ENCODE measurements at places on chromosomes 6 and 20.

- no peak for DNase-seq
Measured at GRCh38 chr6:106790935-106791334, 161.6 kb downstream of the QRSL1 start.

DNA sequence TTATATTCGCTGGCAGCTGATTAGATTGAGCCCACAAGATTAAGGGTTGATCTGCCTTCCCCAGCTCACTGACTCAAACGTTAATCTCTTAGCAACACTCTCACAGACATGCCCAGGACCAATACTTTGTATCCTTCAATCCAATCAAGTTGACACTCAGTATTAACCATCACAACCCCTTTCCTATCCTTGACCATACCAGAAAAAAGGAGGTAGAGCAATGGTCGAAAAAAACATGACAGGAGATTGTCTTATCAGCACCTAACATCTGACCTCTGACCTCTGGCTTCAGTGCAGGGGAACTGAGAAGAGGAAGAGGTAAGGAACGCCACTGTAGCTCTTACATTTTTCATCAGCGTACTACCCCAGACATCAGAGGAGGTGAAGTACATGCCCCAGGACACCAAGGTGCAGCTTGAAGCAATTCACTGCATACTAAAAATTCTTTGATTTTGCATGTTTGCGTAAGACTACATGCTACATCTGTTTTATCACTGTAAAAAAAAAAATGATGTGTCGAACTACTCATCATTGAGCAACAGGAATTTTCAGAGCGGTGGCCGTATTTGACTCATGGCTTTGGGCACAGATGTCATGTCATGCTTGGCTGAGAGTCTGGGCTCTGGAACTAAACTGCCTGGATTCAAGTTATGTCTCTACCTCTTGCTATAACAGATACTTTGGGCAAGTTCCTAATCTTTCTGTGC, 188.0 kb upstream of the TAB2 start:
- DNase-seq = no peak

DNA sequence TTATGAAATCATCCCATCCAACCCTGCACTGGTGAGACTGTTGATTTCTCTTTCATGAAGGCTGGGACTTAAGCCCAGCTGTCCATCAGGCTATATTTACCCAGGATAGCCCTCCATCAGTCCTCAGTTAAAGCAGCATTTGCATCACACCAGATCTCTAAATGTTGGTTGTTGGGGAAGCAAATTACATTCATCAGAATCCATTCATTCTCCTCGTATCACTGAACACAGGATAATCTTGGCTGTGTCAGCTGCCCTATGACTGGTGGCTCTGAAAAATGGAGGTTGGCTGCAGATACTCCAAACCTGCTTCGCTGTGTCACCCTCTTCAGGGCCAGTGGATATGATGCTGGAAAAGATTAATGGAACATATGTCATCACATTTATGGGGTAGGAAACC, 718.3 kb downstream of the KIF16B start:
- no peak for DNase-seq

GRCh38 chr6:169424149-169424804, 170.6 kb upstream of the THBS2 start:
- no peak for DNase-seq

DNA sequence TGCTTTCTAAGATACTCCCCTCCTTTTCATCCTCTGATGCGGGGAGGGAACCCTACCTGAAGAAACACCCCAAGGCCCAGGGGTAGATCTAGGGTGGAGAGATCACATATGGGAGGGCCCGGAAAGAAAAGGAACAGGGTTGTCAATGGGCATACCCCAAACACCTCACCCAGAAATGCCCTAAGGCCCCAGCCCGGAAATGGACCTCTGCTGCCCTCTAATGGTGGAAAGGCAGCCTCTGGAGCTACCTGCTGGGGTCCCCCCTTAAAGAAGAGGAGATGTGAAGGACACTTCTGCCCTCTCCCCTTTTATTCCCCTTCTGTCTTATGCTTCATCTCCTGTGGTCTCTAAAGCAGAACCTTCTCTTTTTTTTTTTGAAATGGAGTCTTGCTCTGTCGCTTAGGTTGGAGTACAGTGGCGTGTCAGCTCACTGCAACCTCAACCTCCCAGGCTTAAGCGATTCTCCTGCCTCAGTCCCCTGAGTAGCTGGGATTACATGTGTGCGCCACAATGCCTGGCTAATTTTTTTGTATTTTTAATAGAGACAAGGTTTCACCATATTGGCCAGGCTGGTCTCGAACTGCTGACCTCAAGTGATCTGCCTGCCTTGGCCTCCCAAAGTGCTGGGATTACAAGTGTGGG, 458 bp upstream of the ARMC12 start:
- peak; percentile 6 for DNase-seq

- peak; percentile 42 for DNase-seq
Measured at GRCh38 chr20:24587384-24588046, 118.1 kb downstream of the SYNDIG1 start.

- no peak for DNase-seq
Measured at GRCh38 chr20:17097603-17098002, 129.2 kb upstream of the PCSK2 start.

- no peak for DNase-seq
Measured at GRCh38 chr6:79073888-79074287, 4.2 kb downstream of the PHIP start.

- DNase-seq = no peak
Measured at GRCh38 chr6:169051371-169051770, 202.3 kb downstream of the THBS2 start.

- DNase-seq = no peak
Measured at GRCh38 chr6:47256361-47256760, 53.3 kb downstream of the TNFRSF21 start.

- no peak for DNase-seq
Measured at GRCh38 chr6:99521633-99522151, 6.5 kb upstream of the USP45 start.

- DNase-seq = no peak
Measured at GRCh38 chr20:50226093-50226974, 35.7 kb downstream of the CEBPB start.

DNA sequence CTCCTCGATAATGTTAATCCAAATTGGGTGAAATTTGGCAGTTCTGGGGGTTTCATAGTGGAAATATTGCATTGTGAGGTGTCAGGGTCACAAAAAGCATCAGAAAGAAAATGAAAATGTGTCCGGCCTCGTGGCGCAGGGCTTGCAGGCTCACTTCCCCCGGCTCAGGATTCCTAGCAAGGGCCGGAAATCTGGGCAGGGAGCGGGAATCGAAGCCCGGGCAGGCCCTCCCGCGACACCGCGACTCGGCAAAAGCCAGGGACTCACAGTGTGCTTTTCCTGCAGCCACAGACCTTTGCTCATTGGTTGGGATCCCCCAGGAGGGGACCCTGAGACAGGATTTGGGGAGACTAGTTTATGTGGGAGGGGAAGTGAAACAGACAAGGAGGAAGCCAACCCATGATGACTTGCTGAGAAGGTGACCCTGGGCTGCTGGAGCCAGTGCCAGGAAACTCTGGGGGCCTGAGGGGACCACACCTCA, 847 bp upstream of the CD93 start:
- DNase-seq = no peak

DNA sequence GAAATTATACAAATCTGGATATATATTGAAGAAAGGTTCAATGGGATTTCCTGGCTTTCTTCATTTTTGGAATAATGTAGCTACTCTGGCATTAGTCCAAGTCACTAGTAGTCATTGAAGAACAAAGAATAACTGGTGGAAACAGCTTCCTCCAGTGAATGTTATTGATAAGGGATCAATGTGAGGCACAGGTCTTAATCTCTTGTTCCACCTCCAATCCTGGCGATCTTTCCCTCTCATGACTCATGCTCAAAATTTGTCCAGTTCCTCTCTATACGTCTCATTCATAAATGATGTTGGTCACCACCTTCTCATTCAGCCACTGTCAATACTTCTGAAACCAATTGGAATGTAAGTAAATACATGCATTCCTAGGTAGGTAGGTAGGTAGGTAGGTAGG, 185.0 kb upstream of the BMP2 start:
- no peak for DNase-seq

GRCh38 chr6:56984361-56984760, 29.5 kb downstream of the BEND6 start:
- DNase-seq = no peak

GRCh38 chr6:47836046-47836445, 54.2 kb downstream of the OPN5 start:
- no peak for DNase-seq

- DNase-seq = no peak
Measured at GRCh38 chr6:111411046-111411445, 72.0 kb downstream of the REV3L start.

DNA sequence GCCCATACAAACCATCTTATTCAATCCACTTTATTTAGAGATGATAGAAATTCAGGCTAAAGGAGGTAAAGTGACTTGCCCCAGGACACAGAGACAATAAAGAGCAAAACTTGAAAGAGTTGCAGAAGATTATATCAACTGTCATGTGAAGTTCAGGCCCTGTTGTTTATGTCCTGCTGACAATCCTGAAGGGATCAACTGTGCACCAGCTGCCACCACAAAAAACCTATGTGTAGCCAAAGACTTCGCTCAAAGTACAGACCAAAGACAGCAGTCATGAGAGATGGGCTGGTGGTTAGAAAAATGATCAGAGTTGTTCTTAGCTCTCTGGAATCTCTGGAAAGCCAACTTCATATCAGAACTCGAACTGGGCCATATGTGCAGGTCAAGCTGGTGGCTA, 16.0 kb upstream of the CITED2 start:
- no peak for DNase-seq

GRCh38 chr6:133590814-133591213, 298.1 kb upstream of the TCF21 start:
- DNase-seq = no peak

GRCh38 chr6:99637629-99638028, 31.0 kb downstream of the PRDM13 start:
- DNase-seq = no peak

DNA sequence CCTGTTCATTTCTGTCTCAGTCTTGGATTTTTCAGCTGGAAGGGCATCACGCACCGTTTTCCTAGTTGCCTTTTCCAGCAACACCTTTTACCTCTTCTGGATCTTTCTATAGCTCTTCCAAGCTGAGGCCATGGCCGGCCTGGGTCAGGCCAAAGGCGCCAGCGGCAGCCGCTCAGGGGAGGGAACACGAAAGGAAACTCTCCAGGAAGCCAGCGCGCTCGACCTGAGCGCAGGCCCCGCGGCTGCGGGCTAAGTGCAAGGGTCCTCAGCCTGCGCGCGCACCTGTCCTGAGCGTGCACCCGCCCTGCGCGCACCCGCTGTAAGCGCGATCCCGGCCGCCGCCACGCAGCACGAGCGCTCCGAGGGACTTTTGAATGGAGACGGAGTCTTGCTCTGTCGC, 43.8 kb upstream of the TMEM181 start:
- no peak for DNase-seq

DNA sequence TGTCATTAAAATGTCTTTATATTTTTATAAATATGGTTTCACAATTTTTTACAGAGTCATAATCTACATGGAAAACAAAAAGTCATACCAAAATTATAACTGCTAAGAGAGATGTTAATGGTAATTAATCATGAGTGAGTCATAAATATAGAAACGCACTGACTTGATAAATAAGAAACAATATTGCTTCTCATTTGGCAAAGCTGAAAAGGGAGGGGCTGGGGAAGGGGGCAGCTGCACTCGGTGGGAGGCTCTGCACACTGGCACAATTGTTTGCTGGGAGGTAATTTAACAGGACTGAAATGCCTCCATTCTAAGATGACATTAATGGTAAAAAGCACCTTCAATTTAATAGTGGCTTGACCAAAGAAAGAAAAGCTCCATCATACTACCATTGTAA, 133.3 kb upstream of the AGPAT4 start:
- DNase-seq = no peak

DNA sequence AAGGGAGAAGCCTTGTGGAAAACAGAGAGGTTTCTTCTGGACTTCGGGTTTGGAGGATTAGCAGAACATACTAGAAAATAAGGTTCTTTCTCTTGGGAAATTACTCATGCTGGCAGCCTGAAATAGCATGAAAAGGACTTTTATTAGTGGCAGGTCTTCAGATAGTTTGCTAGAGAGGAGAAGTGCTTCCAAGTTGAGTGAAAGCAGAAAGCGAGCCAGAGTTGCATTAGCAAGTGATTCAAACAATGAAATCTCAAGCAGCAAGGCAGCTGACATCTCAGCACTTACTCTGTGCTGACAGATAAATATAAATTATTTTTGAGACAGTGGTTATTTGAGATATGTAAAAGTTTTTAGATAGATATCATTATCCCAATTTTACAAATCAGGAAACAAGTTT, 91.9 kb downstream of the PLCB4 start:
- DNase-seq = no peak

DNA sequence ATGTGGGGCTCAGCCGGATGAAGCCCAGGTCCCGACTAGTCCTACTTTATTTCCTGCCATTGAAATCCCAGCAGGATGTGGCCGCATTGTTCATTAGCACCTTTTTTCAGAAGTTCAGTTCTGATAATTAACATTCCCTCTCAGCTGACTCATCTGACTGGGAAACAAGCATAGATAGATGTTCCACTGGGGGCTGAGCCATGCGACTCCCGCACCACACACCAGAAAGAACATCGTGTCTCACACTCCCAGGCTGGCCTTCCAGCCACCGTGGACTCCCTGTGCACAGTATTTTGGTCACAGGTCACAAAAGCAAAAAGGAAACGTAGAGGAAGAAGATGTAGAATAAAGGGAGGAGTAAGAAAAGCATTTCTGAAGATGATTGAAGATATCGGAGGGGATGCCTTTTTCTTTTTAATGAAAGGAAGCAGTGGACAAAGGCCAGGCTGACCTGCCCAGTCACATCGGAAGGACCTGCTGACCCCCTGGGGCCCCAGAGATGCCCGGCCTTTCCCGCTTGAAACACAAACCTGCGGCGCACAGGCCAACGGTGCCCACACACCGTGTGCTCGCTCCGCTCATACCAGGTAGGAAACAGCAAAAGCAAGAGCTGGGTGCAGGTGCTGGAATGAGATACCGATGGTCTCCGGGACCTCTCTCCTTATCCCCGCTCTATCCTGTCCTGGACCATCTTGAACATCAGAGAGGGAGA, 11.8 kb downstream of the RPS6KA2 start:
- no peak for DNase-seq

DNA sequence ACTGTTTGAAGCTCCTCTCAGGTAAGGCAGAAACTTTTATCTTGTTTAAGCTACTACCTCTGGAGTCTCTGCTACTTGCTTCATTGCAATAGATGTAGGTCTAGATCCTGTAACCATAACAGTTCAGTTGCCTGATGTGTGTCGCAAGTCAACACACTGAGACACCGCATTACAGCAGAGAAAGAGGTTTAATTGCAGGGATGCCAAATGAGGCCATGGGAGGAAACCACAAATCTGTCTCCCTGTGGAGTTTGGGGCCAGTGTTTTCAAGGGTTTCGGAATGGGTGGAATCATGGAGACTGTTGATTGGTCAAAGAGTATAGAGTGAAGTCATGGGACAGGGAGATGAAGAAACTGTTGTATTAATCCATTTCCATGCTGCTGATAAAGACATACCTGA, 57.1 kb upstream of the RBM24 start:
- no peak for DNase-seq
